D341Med (cell line): ENCODE measurements at places on chromosomes 13 and 19.

DNA sequence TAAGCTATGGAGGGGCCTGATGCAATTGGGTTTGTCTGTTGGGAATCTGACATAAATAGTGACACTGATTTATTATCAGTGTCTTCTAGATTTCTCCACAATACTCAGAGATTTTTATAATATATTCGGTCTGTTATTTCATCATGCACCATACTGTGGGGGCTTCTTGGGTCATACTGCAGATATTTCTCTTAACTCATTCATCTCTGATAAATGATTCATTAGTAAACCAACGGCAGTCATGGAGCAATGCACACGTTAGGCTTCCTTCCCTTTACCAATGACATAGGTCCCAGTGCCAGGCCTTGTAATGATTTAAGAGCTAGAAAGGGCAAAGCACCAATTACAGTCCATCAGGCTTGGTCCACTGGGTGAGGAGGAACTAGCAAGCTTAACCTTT lies 53.6 kb downstream of the FAM216B start:
- no peak for DNase-seq

GRCh38 chr13:43785650-43786471 lies 911 bp downstream of the ENOX1 start:
- DNase-seq: peak; percentile 55

GRCh38 chr19:39754544-39754943 lies 16.7 kb upstream of the CLC start:
- DNase-seq: no peak

GRCh38 chr13:32354040-32354439 lies 38.7 kb downstream of the BRCA2 start:
- no peak for DNase-seq

- DNase-seq: no peak
These were observed 5.5 kb upstream of the ZFP36 start for GRCh38 chr19:39401070-39401548.

- no peak for DNase-seq
These were observed 13.3 kb downstream of the TDRD3 start for GRCh38 chr13:60410299-60410698.
